ENCODE measurements at places on chromosomes 7 and 10.

GRCh38 chr7:34523226-34523918, 134.6 kb upstream of the NPSR1 start:
- DNase-seq, result no peak

DNA sequence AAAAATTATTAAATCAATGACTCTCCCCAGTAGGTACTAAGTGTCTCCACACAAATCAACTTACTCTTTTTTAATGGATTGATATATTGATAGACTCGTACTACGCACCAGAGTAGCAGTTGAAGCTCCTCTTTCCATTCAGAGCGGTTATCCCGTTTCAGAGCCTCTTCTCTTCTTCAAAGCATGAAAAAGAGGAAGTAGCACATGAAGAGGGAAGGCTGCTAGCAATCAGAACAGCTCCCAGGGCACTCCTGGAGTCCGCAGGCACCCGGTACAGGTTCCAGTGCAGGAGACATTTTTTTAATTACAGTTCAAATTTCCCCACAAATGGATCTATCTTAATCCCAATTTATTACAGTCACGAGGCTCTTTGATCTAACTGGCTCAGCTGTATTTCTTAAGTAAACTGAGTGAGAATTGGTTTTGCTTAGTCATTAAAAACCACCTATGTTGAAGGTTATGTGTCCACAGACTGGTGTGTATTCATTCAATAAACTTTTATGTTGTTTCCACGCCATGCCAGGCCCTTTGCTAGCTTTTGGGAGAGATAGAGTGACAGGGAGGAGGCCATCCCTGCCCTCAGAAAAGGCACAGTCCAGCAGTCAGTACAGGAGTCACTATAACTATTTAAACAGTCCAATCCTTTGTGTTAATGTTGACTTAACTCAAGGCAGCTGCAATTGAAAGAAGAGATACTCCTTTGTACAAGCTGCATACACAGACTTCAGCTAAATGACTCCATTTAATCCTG, 32.1 kb upstream of the CALN1 start:
- no peak for DNase-seq

GRCh38 chr10:100114976-100115770, 33.5 kb upstream of the CPN1 start:
- no peak for DNase-seq

DNA sequence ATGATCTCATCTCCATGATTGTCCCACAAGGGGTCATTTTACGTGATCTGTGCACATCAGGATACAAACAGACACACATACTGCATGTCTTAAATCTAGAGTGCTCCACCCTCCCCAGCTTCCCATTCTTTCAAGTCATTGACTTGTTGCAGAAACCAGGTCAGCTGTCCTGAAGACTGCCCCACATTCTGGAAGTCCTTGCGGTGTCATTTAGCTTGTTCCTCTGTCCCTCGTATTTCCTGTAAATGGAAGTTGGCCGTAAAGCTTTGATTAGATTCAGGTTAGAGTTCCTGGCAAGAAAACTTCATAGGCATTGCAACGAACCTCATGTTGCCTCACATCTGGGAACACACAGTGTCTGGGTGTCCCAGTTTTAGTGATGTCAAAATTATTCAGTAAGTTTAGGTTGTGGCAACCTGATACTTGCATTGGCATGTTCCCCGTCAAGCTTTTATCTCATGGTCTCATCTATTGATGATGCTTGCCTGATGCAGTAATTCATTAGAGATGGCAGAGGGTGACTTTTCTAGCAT, 417.4 kb upstream of the GALNT17 start:
- no peak for DNase-seq

- no peak for DNase-seq
These were observed 31.0 kb upstream of the C10orf90 start for GRCh38 chr10:126701526-126701925.

DNA sequence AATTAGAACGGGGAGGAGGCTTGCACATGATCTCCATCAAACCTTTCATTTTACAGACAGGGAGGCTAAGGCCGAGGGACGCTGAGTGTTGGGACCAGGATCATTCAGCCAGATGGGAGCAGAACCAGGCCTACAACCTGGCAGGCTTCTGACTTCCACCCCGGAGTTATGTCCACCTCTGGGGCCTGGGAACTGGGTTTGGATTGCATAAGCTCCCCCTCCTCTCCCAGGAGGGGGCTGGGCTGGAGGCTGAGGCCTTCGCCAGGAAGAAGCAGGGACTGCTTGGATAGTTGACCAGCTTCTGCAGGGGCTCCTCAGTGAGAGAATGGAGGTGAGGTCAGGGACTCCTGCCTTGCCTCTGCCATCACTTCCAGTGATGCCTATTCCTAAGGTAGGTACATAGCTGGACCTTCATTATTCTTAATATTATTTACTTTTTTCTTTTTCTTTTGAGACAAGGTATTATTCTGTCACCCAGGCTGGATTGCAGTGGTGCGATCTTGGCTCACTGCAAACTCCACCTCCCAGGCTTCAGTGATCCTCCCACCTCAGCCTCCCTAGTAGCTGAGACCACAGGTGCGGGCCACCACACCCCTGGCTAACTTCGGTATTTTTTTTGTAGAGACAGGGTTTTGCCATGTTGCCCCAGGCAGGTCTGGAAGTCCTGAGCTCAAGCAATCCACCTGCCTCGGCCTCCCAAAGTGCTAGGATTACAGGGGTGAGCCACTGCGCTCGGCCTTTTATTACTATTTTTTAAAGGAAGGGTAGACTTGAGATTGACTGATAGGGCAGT, 1.3 kb downstream of the SNX10 start:
- no peak for DNase-seq

DNA sequence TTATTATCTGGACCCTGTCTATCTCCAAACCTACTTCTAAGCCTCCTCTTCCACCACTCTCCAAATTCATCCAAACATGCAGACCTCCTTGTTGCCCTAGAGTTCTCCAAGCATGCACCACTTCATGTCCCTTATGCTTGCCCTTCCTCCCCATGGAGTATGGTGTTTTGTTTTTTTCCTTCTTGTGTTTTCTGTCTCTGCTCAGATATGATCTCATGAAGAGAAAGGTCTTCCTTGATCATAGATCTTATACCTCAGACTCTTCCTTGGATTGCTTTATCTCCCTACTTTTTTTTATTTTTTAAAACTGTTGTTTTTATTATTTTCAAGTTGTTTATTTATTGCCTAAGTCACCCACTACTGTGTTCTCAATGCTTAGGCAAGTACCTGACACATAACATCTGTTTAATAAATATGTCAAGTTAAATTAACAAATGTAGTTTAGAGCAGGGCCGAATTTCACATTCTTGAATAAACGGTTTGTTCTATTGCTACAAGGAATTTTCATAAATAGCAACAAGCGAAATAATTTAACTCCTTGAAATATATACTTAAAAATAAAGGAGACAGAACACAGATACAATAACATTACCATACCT, 84.5 kb downstream of the HGF start:
- DNase-seq, result no peak
